K562 (cell line): ENCODE measurements at places on chromosomes 13 and 19.
A peak's percentile ranks its signal among the peaks of the same experiment; 100 is the strongest.

DNA sequence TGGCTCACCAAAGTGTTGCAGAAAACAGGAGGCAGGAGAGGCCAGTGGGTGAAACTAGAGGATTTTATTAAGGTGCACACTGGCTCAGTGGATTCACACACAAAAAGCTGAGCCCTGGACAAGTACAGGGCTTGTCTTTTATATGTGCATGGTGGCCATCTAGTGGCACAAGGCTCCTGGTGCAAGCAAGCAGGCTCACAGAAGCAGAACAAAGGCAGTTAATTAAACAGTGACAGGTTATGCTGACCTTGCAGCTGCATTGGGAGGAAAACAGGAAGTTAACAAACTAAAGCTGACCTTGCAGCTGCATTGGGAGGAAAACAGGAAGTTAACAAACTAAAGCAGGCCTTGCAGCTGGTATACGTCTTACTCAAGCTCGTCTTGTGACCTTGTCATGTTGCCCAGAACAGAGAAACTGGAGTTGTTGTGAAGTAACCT lies 65.3 kb upstream of the ZNF681 start:
- DNase-seq: peak; percentile 20

GRCh38 chr19:33616857-33617256 lies 4.9 kb upstream of the CHST8 start:
- no peak for DNase-seq

DNA sequence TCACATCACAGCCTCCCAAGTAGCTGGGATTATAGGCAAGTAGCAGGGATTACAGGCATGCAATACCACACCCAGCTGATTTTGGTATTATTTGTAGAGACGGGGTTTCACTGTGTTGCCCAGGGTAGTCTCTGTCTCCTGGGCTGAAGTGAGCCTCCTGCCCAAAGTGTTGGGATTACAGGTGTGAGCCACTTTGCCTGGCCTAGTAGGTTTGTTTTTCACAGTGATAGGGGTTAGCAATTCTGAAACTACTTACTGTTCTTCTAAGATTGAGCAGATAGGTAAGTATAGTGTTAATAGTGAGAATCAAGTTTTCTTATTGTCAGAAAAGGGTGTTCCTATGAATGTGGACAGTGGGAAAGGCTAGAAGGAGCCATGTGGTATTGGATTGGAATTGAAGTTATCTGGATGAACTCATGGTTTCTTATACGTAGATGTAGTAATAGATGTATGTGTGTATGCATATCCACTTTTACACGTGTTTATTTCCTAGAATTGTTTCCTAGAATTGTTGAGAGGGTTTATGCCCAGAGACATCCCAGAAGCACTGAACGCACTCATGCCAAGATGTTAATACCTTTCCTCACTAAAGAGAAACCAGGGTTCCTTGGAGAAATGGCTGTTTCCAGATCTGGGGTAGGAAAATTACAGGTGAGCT lies 49.1 kb downstream of the SAE1 start:
- no peak for DNase-seq

DNA sequence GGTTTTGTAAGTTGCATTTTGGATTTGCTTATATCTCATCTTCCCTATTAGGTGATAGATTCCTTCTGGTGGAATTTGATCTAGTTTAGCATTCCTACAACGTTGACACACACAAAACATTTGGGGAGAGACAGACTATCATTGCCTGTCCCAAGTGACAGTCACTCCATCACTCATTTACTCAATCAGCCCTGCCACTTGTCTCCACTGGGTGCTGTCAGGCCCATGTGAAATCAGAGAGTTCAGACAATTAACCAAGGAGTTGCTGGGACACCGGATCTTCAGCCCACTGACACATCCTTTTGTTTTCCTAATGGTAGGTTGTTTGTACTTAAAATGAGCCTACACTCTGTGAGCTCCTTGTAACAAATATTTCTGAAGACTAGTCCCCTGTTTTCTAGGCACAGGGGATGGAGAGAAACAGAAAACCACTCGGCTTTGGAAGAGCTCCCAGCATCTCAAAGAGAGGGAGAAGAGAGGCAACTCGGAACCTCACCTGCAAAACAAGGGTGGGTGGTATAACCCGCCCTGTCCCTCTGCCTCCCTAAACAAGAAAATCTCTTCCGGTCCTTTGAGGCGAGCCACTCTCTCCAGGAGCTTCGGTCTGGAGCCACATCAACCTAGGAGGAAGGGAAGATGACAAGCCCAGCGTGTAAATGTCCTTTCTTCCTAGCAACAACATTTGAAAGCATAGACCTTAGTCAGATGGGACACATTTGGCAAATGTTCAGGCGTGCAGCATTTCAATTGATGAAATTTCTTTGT lies 440.9 kb upstream of the KLF12 start:
- DNase-seq: no peak

DNA sequence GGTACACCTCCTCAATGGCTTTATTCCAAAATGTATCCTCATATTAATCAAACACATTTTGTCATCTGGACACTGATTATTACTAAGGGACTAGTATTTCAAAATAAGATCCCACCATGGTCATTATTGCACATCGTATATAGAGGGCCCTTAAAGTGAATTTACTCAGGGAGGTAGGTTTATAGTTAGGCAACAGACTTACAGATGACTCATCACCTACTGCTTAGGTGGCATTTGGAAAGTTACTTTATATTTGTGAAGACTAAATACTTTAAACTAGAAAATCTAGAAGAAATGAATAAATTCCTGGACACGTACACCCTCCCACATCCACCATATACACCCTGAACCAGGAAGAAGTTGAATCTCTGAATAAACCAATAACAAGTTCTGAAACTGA lies 353.0 kb downstream of the KCTD12 start:
- no peak for DNase-seq

- DNase-seq: no peak
Observed at GRCh38 chr13:76489274-76489673, 396.9 kb downstream of the KCTD12 start.

- DNase-seq: no peak
Observed at GRCh38 chr13:66216728-66217127, 1013.4 kb downstream of the PCDH9 start.

DNA sequence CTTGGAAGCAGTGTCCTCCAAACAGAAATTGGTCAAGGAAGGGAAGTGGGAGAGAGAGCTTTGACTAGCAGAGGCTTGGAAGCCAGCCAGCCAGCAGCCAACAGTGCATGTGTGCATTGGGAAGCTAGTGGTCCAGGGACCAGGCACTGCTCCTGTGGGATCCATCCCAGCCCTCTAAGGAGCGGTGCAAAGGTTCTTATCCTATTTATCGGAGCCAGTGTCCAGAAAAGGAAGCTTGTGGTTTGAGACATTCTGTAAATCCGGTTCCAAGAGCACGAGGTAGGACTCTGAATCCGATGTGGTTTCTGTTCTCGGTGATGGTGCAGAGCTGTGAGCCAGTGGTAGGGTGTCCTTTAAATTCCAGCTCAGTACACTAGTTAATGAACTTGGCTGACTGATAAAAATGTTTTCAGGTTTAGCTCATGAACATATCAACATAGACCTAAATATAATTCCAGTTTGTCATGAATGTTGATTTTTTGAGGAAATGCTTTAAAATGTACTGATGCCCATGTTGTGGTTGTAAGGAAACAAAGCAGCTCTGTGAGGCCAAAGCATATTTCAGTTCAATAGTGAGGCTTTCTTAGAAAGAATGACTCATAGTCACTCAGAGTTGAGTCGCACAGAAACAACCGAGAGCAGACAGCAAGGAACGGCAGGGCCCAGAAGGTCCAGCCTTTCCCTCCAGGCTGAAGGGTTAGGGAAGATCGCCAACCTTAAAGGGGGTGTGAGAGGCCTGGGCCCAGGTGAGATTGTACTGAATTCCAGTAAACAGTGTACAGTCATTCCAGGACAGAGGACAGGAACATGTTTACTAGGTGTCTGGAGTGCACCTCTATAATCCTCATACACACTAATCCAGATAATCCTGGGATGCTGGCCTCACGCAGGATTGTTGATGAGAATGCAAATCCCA lies 21.5 kb upstream of the GARRE1 start:
- DNase-seq: peak; percentile 34

GRCh38 chr13:50529154-50529882 lies 314.2 kb downstream of the DLEU7 start:
- DNase-seq: no peak

GRCh38 chr13:92097337-92097903 lies 699.0 kb downstream of the GPC5 start:
- DNase-seq: no peak

GRCh38 chr13:49683489-49683888 lies 7.8 kb downstream of the EBPL start:
- DNase-seq: no peak

- no peak for DNase-seq
Observed at GRCh38 chr19:16125737-16126495, 14.2 kb downstream of the RAB8A start.

- no peak for DNase-seq
Observed at GRCh38 chr19:23783636-23784035, 24.9 kb upstream of the ZNF681 start.

DNA sequence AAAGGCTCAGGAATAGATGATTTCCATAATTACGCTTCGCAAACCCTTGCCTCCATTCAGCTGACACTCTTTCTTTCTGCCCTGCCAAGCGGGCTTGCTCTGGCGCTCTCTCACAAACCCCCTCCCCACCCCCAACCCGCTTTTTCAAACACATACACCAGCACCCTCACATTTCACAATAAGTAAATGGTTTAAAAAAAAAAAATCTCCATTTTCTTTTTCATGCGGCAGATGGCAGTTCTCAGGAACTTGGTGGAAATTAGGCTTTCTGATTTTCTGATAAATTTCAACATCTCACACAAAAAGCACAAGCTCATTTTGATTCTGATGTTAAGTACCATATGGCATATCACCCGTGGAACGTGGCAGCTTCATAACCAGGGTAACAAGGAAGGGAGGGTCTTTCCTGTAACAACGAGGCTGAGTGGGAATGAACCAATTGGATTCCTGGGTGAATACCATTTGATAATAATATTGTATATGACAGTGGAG lies 43.8 kb downstream of the C13orf42 start:
- no peak for DNase-seq

- DNase-seq: peak; percentile 7
Observed at GRCh38 chr13:33610438-33611120, 207.4 kb upstream of the RFC3 start.

DNA sequence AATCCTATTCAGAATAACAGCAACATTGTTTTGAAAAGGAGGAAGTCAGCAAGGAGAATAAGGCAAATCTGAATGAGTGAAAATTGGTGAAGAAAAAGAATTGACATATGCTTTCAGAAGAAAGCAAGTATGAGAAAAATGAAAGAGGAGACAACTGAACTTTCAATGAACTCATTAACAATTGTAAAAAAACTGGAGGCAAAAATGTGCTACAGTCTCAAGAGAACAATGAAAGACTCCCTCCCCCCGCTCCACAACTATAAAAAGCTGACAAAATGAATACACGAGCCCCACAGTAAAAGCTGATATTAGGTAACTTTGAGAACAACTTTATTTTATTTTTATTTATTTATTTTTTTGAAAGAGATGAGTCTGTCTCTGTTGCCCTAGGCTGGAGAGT lies 373.1 kb downstream of the DIAPH3 start:
- DNase-seq: no peak

DNA sequence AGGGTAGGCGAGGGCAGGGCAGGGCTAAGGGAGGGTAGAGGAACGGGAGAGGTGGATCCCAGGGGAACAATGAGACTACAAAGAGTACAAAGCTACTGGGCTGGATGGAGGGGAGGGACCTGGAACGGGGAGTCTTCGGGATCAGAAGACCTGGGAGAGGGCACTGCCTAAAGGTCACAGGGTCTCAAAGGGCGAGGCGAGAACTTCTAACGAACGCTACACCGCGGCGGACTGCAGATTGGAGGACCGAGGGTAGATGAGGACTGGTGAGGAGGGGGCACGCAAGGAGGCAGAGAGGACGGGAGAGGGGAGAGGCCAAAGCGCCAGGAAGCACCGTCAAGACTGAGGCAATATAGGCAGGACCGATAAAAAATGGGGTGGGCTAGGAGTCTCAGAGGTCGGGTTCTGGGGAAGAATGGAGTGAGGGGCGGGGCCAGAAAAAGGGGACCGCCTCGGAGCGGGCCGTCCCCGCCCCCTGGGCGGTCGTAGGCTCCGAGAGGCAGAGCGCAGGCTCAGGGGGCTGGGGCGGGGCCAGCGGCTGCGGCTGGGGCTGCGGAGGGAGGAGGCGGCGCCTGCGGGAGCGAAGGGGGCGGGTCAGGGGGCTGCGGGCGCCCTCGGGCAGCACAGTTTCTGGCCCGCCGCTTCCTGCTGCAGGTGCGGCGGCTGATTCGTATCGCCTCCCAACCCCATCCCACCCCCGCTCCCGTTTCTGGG lies 1.3 kb upstream of the KCNC3 start:
- DNase-seq: peak; percentile 94

DNA sequence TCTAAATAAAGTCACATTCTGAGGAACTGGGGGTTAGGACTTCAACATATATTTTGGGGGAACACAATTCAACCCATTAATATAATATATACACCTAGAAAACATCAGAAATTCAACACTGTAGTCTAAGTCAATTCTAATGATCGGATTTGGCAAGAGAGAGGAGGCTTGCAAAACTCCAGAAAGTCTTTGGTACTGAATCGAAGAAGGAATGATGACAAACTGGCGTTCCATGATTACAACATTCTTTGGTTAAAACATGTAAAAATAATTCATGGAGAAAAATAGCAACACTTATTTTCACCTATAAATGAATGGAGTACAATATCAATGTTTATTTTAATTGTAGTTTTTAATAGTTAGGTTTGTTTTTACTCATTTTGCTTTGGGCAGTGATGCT lies 62.4 kb downstream of the MBNL2 start:
- DNase-seq: no peak
